ENCODE measurements at places on chromosomes 1 and 21. TPM values are rescaled to one million over a fixed set of nuclear protein-coding genes. Genes with fewer than 3 reads are reported as not detected.
A peak's percentile ranks its signal among the peaks of the same experiment; 100 is the strongest.

DNA sequence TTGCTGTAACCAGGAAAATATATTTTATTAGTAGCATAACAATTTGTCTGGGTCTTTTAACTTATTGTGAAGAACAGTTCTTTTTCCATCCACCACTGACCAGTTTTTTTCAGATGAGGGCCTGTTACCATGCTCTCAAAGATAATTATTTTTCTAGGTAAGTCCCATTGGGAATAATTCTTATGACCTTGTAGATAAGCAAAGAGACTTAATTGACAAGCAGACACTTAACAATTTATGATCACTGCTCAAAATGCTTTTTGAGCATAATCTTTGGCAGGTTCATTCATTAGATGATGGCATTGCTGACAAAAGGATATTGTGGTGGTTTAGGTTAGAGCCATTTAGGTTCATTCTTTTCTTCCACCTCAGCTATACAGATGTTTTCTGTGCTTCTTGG is 6.6 kb downstream of the SNX27 start:
- no peak for DNase-seq

- no peak for DNase-seq
Observed at GRCh38 chr1:34753163-34753562, 1.7 kb upstream of the GJB5 start.

GRCh38 chr1:59667020-59667419 is 147.7 kb upstream of the HOOK1 start:
- DNase-seq: no peak

GRCh38 chr1:208242941-208243526 is 1.1 kb downstream of the PLXNA2 start:
- DNase-seq: peak; percentile 66

DNA sequence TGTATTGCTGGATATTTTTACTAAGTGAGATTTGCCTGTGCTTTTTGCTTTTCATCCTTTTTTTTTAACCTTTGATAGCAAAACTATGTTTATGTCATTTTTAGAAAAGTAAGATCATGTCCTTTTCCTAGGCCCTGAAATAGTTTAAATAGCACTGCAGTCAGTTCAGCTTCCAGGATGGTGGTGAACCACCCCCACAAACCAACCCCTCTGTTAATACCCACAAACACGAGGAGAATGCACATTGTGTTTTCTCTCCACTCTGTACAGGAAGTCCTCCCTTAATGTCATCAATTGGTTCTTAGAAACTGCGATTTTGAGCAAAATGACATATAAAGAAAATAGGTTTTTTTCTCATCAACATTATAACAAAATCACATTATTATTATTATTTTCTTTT is 117.7 kb upstream of the DSCAM start:
- DNase-seq: no peak

DNA sequence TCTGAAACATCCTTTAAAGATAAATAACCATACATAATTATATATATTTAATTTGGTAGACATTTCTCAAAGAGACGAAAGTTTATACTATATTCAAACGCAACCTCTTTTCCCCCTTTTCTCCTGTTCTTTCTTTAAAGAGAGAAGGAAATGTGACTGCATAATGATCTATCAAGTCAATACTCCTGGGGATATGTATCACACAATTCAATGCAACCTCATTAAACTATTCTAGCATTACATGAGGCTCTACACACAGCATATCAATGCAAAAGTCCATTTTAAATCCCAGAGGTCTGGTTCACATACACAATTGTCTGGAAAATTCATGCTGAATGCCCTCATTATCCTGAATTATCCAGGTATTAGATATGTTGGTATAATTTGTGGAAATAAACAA is 330.7 kb downstream of the LMX1A start:
- DNase-seq: no peak

GRCh38 chr1:153547560-153548551 is 1.2 kb downstream of the S100A3 start:
- no peak for DNase-seq

DNA sequence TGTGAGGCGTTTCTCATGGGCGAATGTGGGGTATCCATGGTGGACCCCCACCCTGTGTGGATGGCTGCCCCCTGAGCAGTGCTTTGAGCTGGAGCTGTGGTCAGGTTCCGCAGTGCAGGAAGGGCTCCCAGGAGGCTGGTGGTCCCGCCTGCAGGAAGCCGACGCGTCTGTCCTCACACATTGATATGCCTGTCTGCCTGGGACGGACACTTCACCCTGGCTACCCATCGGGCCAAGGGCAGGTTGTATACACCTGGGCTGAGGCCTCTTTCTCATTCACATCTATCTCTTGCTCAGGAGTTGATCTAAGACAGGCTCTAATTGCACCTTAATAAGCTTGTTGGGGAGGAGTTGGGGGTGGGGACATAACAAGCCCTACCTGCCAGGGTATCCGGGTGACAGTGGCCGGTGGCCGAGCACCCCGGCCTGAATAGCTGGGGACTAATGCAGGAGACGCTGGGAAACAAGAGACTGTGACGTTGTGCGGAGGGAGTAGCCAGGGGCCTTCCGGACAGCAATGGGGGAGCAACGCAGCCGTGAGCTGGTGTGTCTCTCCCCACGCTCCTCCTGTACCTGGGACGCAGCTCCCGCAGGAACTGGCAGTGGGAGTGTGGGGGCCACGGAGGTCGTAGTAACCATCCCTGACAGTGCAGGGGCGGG is 21.7 kb downstream of the PDXK start:
- peak; percentile 53 for DNase-seq

ITGB2 gene
- total RNA-seq: 2.1 TPM

C1orf141 gene
- total RNA-seq: not detected

TTC22 gene
- total RNA-seq: not detected

PHACTR4 gene
- 3.0 TPM for total RNA-seq

NLRP3 gene
- total RNA-seq: 0.76 TPM
